ENCODE measurements at places on chromosomes 1 and 21. TPM values are rescaled to one million over a fixed set of nuclear protein-coding genes. Genes with fewer than 3 reads are reported as not detected.

Gene OR10Z1
- not detected for total RNA-seq

DNA sequence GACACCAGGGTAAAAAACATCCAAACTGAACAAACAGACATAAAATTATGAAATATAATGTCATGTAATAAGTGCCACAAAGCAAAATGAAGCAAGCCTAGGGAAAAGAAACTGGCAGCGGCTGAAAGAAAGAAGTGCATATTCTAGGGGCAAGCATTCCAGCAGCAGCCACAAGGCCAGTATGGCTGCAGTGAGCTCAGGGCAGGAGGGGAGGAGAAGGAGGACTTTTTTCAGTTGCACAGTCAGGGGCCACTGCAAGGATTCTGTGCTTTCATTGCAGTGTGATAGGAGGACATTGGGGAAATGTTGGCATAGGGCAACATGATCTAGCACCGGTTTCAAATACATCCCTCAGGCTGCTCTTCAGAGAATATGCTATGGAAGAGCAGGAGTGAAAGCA is 263.8 kb downstream of the NEGR1 start:
- DNase-seq = no peak

GRCh38 chr1:37174341-37174740 is 140.0 kb upstream of the GRIK3 start:
- DNase-seq = no peak

DNA sequence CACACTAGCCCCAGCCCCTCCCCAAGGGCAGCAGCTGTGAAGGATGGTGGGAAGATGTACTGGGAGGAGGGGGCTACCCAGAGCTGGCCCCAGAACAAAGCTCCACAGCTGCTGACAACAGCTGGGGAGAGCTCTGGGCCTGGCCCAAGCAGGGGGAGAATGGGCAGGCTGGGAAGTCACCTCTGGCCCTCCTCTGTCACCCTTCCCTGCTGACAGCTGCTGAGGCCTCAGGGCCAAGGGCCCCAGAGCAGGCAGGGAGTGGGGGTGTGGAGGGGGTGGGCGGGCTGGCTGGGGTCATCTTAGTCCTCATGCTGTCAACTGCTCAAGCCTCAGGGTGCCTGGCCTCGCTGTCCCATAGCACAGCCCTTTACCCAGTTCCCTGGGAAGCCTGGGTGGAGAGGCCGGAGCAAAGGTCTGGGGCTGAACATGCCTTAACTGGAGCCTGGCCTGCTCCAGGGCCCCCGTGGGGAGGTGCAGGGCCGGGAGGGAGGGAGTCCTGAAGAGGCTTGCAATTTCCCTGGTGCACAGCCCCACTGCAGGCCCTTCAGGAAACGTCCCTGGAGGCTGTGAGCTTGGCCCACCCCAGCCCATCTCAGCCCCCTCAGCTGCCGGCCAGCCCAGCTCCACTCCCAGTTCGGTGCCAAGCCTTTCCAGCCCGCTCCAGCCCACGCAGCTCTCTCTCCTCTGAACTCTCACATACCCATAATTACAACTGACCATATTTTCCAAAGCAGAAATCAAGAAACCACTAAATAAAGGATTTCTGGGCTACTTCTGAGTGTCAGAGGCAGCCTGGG is 25.7 kb downstream of the HSPG2 start:
- no peak for DNase-seq

DNA sequence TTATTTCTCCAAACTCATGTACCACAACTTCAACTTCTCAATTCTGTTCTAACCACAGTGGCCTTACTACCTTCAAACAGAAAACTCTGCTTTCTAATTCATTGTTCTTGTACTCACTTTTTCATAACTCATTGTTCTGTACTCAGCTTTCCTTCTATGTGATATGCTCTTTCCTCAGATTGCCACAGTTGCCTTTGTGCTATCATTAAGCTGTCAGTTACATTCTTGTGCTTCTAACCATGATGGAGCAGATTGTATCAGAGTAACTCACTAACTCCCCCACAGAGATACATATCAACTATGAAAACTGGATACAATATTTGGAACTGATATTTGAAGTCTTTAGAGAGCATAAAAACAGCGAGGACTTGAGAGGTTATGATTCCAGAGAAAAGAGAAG is 1213.7 kb downstream of the KCNT2 start:
- DNase-seq = no peak

Gene TRAF3IP3
- total RNA-seq = not detected

- no peak for DNase-seq
These were observed 192.8 kb downstream of the FCRL5 start for GRCh38 chr1:157359314-157360022.

DNA sequence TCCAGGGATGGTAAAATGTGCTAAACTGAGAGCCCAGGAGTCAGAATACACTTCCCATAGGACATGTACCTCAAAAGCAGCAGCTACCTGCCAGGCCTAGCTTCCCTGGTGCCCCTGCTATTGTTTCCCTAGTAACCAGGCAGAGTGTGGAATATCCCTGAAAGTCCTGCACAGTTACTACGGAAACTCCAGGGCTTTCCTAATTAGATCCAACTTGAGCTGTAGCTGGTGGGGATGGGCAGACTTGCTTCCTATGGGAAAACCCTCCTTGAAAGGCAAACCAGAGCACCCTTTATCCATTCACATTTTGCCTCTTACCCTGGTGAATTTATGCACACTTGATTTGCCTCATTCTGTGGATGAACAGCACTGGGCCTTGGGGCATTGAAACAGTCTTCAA is 559.9 kb upstream of the PBX1 start:
- no peak for DNase-seq

- DNase-seq = no peak
These were observed 113.7 kb upstream of the IFFO2 start for GRCh38 chr1:19070197-19070651.

- no peak for DNase-seq
These were observed 256.7 kb upstream of the KIAA0040 start for GRCh38 chr1:175449306-175449705.

- no peak for DNase-seq
These were observed 72.4 kb downstream of the KCNJ15 start for GRCh38 chr21:38329162-38329561.

DNA sequence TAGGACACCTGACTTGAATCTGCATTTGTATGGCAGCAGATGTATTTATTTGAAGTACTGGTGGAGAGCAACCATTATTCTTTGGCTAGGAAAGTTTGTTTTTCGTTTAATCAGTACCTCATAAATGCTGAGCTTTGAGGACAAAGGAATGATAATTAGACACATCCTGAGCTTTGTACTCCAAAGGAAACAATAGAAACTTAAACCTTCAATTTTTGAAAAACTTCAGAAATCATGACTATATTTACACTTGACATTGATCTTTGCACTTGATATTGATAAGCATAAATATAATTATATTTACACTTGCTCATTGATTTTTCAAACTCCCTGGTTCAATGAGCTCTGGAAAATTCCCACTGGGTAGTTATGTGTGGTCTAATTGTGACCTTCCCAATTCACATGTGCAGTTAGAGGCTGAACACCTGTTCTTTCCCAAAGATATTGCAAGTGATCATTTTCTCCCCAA is 10.7 kb downstream of the PATJ start:
- DNase-seq = no peak

Gene TMEM269
- total RNA-seq = not detected
